Left forelimb (tissue), 1 donor: ENCODE measurements at places on chromosomes 2 and 18.

DNA sequence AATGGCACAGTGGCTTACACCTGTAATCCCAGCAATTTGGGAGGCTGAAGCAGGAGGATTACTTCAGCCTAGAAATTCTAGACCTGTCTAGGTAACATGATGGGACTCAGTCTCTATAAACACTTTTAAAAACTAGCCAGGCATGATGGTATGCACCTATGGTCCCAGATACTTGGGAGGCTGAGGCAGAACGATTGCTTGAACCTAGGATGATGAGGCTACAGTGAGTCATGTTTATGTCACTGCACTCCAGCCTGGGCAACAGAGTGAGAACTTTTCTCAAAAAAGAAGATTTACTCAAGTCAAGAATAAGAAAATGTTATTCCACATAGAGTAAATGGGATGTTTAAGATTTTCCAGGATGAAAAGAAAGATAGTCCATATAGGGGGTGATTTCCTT is 158.6 kb downstream of the HNMT start:
- DNase-seq: no peak

DNA sequence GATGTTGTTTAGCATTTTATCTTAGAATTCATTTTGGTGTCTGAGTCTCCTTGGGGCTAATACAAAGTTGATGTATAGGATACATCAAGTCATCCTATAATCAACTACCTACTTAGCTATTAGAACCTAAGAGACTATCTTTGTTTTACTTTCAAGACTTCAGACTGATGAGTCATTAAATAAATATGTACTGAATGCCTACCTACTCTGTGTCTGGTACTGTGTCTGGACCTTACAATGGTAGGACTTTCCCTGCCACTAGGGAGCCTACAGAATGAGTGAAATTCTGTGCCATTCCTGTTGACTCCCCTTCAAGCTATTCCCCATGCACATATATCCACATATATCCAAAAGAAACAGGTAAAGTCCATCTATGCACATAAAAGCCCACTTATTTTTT is 114.5 kb downstream of the ERBB4 start:
- DNase-seq: no peak

- no peak for DNase-seq
These were observed 72.2 kb upstream of the B3GNT7 start for GRCh38 chr2:231323316-231323715.

DNA sequence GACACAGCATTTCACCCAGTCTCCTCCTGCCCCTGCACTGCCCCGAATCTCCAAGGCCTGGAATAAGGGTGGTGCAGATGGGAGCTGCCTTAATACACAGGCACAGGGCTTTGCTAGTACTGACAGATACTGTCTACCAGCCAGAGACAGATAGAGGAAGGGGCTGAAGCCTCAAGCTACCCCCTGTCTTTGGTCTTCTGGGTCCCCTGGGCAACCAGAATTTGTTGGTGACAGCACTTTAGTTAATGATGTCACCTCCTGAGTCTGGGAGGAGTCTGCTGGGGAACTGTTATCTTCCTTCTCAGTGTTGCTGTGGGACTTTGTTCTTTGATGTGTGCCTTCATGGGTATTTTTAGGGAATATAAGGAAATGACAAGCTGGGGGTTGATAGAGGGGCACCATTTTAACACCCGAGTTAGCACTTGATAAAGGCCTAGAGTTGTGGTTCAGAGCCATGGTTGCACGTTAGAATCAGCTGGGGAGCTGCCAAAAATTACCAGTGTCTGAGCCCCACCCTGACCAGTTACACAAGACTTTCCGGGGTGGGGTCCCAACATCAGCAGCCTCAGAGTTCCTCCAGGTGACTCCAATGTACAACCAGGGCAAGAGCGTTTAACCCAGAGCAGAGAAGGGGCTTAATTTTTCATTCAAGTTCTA is 136.8 kb downstream of the SMAD7 start:
- peak; percentile 45 for DNase-seq

DNA sequence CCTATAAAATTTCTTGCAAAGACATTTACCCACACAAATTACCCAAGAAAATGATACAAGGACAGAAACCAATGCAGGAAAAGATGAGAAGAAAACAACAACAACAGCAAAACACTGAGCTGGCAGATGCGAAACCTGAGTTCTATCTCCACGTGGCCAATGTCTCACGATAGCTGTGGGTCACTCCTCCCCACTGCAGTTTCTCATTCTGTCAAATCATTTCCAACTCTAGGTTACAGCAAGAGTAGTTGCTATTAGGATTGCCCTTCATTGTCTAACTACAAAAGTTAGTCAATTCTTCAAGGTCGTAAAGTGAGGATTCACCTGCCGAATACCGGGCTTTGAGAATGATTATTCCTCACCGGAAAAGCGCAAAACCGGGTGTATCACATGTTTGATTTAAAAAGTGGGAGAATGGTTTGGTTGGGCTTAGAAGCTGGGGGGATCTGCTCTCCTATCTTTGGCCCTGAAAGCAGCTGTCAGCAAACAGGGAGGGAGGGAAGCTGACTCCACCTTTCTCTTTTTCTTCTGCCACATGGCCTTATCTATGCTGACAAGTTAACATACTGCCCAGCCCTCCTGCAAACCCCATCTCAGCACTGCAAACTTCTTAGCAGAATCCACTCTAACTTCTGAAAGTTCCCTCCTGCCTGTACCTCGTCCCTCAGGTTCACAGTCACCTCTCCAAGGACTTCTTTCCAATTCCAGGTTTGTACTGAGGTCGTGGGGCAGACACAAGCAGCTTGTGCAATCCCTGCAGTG is 473.0 kb downstream of the SOX11 start:
- DNase-seq: no peak

DNA sequence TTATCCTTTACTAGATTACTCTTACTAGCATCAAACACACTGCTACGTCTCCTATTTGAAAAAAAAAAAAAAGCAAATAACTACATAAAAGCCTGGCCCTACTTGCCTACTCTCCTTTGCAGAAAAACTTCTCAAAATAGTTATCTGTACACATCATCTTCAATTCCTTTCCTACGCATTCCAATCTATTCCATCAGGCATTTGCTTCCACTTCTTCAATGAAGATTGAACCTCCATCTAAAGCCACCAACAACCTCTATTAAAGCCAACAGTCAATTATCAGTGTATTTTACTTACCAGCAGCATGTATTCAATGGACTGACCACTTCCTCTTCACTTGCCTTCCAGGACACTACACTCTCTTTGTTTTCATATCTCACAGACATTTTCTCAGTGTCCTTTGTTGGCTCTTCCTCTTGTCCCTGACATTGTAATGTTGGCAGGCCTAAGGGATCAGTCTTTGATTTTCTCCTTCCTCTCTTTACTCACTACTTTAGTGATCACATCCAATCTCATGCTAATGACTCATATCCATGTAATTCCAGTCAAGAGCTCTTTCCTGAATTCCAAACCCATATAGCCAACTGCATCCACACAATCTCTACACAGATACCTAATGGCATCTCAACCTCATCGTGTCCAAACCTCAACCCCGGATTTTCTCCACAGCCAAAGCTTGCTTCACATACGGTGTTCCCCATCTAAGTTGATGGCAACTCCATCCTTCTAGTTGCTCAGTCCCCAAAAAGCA is 131.3 kb downstream of the CCDC148 start:
- DNase-seq: no peak

DNA sequence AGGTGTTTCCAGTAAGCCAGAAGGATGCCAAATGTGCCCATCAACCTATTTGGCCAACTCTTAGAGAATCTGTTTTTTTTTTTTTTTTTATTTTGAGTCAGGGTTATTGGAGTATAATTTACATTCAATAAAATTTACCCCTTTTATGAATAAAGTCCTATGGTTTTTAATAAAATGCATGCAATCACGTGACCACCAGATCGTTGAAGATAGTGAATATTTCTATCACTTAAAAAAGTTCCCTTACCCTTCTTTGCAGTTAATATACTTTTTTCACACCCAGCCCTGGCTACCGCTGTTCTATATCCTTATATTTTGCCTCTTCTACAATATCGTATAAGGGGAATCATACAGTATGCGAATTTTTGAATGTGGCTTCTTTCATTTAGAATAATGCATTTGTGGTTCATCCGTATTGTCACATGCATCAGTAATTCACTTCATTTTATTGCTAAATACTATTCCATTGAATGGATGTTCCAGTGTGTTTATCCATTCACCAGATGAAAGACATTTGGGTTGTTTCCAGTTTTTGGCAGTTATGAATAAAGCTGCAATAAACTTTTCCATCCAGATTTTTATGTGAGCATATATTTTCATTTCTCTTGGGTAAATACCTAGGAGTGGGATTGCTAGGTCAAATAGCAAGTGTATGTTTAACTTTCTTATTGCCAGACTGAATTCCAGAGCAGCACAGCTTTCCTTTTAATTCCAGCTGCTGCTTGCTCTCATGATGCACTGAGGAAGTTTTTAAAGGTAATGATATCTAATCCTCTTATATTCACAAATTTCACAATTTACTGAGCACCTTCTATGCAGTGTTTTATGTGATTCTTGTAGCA is 156.3 kb upstream of the NT5C1B start:
- DNase-seq: no peak

GRCh38 chr2:45957533-45958227 is 306.2 kb downstream of the PRKCE start:
- DNase-seq: no peak

- no peak for DNase-seq
These were observed 268.2 kb downstream of the RPIA start for GRCh38 chr2:88959480-88960204.

GRCh38 chr2:201827621-201828020 is 21.3 kb downstream of the CDK15 start:
- DNase-seq: no peak

GRCh38 chr2:158616480-158617000 is 159.8 kb downstream of the PKP4 start:
- no peak for DNase-seq

GRCh38 chr2:69156624-69157023 is 143.6 kb downstream of the ANTXR1 start:
- no peak for DNase-seq

DNA sequence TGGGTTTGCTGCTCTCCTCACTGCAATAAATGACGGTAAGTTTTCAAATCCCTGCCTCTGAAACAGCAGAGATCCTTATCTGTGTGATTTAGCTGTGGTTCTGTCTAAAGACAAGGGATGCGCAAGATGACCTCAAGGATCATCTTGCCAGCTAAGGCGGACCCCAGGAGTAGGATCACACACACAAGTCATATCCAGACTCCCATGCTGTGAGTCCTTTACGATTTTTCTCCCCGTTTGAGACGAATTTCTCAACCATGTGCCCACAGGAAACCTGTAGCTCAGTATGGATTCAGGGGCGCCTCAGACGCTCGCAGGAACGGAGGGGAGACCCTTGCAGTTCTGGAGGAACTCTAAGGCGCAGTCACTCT is 11.1 kb upstream of the DCTN1 start:
- no peak for DNase-seq

DNA sequence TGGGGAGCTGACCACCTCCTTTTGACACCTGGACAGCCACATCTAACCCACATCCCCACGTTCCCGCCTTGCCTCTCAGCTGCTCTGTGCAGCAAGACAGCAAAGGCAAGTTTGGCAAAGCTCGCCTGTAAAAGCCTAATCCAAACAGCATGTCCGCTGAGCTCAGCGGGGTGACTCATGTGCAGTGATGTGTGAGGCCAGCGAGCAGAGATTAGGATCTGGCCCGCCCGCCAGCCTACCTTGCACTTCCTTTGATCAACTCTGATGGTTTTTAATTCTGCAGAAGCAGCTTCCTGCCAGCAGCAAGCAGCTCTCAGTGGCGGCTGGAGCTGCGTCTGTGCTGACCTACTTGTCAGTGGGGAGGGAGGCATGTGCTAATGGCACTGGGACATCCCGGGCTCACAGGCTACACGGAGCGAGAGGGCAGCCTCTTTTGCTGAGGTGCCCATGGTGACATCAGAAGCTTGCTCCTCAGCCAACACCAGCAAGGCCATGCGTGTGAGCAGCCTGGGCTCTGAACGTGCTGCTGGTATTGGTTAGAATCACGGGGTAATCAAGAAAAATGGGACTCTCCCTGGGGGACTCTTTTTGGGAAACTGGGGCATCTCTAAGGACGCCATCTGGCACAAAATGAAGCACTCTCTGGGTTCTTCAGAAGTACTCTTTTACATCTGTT is 36.0 kb upstream of the EML4 start:
- peak; percentile 81 for DNase-seq

DNA sequence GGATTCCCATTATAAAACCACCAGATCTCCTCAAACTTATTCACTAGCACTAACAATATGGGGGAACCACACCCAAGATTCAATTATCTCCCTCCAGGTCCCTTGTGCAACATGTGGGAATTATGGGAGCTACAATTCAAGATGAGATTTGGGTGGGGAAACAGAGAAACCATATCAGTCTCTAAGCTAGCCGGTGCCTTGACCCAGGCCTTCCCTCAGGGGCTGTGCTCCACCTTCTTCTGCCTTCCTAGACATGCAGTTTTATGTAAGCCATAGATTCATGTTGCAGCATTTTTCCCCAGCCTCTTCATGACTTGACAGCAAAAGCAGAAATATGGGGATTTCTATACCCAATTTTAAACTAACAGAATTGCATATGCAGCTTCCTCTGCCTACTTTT is 559.2 kb downstream of the TNS1 start:
- no peak for DNase-seq

GRCh38 chr2:39737661-39738060 is 41.4 kb downstream of the THUMPD2 start:
- no peak for DNase-seq

DNA sequence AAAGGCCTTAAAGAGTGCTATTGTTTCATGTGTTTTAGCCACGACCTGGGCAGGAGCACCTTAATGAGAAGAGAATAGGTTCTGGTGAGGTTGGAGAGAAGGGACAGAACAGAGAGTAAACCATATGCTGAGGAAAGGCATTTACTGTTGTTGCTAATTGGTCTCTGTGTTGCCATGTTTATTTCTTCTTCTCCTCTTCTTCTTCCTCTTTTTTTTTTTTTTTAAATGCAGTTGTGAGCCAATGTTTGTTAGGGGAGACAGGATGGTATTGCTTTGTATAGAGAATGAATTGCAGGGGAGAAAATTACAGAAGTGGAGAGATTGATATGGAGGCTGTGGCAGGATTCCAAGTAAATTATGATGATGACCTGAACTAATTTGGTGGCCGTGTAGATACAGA is 2.6 kb downstream of the SCN9A start:
- no peak for DNase-seq

- no peak for DNase-seq
These were observed 36.9 kb downstream of the FLACC1 start for GRCh38 chr2:201320257-201320656.

- DNase-seq: no peak
These were observed 130.2 kb downstream of the MTCL1 start for GRCh38 chr18:8835521-8835953.

DNA sequence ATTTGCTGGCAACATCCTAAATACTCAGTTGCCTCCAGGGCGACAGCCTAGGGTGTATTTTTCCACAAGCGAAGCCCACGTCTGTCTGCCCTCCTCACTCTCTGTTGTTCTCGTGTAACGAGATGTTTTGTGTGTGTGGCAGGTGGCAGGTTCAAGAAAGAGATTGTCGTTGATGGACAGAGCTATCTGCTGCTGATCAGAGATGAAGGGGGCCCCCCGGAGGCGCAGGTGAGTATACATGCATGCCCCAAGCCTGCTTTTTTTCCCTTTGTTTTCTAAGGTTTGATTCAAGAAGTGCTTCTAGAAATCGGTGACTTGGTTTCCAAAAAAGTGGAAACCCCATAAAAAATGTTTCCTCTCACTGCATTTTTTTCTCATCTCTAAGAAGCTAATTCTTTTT is 247.0 kb downstream of the AGAP1 start:
- DNase-seq: no peak
